ENCODE measurements at places on chromosomes 12 and 14. TPM values are rescaled to one million over a fixed set of nuclear protein-coding genes. Genes with fewer than 3 reads are reported as not detected.

The CHMP4A gene
- 114 TPM for total RNA-seq

The MGP gene
- total RNA-seq = 236 TPM

The KIF5A gene
- not detected for total RNA-seq

The NANOG gene
- not detected for total RNA-seq

The DACT1 gene
- 3.6 TPM for total RNA-seq

The TAS2R43 gene
- 3.7 TPM for total RNA-seq

The SERPINA12 gene
- not detected for total RNA-seq

The NFATC4 gene
- total RNA-seq = 20.9 TPM

The PIP4P1 gene
- total RNA-seq = 32.0 TPM

The COX8C gene
- total RNA-seq = not detected

The PTPRQ gene
- total RNA-seq = 0.34 TPM

The TMEM132C gene
- 44.2 TPM for total RNA-seq

The SAMD4A gene
- total RNA-seq = 65.9 TPM

The FGFR1OP2 gene
- 61.2 TPM for total RNA-seq

The KRT78 gene
- not detected for total RNA-seq

The GPR65 gene
- 18.7 TPM for total RNA-seq

The PTPRR gene
- total RNA-seq = not detected

The SPATA7 gene
- total RNA-seq = 23.0 TPM

The ABHD12B gene
- total RNA-seq = not detected

The PRDM4 gene
- total RNA-seq = 31.7 TPM

The HAL gene
- total RNA-seq = 0.65 TPM

The ANKRD33 gene
- total RNA-seq = not detected

The AQP2 gene
- total RNA-seq = not detected

The CSRP2 gene
- total RNA-seq = 95.6 TPM

The KRR1 gene
- 66.7 TPM for total RNA-seq

The FOXA1 gene
- not detected for total RNA-seq

The ARHGEF40 gene
- total RNA-seq = 32.3 TPM

Data from subcutaneous adipose tissue (tissue), 4 donors.